ENCODE measurements at places on chromosomes 4 and X.
A peak's percentile ranks its signal among the peaks of the same experiment; 100 is the strongest.

GRCh38 chr4:110613745-110614144 is 9.1 kb downstream of the PITX2 start:
- DNase-seq = no peak

- DNase-seq = no peak
These were observed 531 bp downstream of the DGKQ start for GRCh38 chr4:972651-973424.

DNA sequence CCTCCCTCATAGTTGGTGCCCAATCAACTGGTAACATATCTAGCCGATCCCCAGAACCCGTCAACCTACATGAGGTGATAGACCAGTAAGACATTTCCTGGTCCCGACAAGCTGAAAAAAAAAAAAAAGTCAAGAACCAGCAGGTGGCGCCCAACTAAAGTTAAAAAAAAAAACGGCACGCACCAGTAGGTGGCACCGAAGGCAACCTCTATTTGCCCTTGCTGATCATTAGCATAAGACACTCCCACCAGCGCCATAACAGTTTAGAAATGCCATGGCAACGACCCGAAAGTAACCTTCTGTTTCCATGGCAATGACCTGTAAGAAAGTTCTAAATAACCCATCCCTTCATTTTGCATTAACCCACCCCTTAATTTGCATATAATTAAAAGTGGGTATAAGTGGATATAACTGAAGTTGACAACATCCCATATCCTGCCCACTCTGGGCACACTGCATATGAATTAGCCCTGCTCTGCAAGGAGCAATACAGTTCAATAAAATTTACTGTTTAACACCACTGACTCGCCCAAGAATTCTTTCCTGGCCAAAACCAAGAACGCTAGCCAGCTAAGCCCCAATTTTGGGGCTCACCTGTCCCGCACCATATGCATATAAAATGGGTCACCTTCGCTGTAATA is 83.9 kb upstream of the SPANXB1 start:
- peak; percentile 0 for DNase-seq

DNA sequence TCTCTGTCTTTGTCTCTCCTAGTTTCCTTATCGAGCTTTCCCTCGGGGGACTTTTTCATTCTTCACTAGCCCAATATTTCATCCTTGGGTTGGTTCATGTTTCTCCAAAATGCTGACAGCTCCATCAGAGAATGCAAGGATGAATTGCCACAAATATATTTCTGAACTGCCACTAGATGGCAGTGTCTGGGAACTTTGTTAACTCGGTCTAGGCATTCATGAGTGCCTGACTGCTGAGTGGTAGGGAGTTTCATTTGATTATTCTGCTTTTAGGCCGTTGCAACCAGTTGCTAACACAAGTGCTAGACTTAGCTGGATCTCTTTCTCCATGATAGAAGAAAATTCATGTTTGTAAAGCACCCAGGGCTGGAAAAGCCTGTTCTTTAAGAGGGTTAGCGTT is 73.5 kb upstream of the RAP2C start:
- no peak for DNase-seq
